ENCODE measurements at places on chromosomes 11 and 22. TPM values are rescaled to one million over a fixed set of nuclear protein-coding genes. Genes with fewer than 3 reads are reported as not detected.

Gene DSCAML1
- total RNA-seq: 0.31 TPM

Gene AIFM3
- total RNA-seq: 0.21 TPM

Gene OR51B6
- not detected for total RNA-seq

Gene NXPE4
- total RNA-seq: not detected

Gene FXYD2
- 3.6 TPM for total RNA-seq

Gene CLDN5
- 147 TPM for total RNA-seq

Gene TIMP3
- 171 TPM for total RNA-seq

Gene OR52N4
- total RNA-seq: not detected

Gene RTN4R
- 7.1 TPM for total RNA-seq

Gene MEI1
- not detected for total RNA-seq

Gene UCP3
- total RNA-seq: 1.4 TPM

Gene MUC5AC
- total RNA-seq: not detected

Gene TRIM48
- not detected for total RNA-seq

Gene GGTLC2
- total RNA-seq: not detected

Gene SUSD2
- total RNA-seq: 0.82 TPM

Gene MRGPRE
- 0.41 TPM for total RNA-seq

Gene MS4A4E
- not detected for total RNA-seq

Gene ACRV1
- total RNA-seq: not detected

Gene OR8B12
- not detected for total RNA-seq

Gene KCNJ5
- total RNA-seq: 6.1 TPM

Gene TESMIN
- 0.10 TPM for total RNA-seq

Gene CDON
- 35.2 TPM for total RNA-seq

Gene MRGPRX4
- total RNA-seq: not detected

Gene TSPAN32
- total RNA-seq: 2.1 TPM

Gene ROM1
- total RNA-seq: 0.72 TPM

Gene PRODH
- total RNA-seq: 7.6 TPM

Gene ANKK1
- 0.21 TPM for total RNA-seq

Gene TRPM5
- 0.41 TPM for total RNA-seq

Gene CDC42BPG
- 5.7 TPM for total RNA-seq

Gene OR10G7
- total RNA-seq: not detected

Gene SCARF2
- 20.4 TPM for total RNA-seq

Gene OR52H1
- not detected for total RNA-seq

Gene TCN2
- total RNA-seq: 6.7 TPM

Gene SYCE3
- not detected for total RNA-seq

Gene TRIM49
- not detected for total RNA-seq

Gene CCDC89
- 3.7 TPM for total RNA-seq

Gene ASPHD2
- 0.41 TPM for total RNA-seq

Gene NXPE1
- not detected for total RNA-seq

Gene C22orf31
- 0.62 TPM for total RNA-seq

Gene ARHGAP32
- total RNA-seq: 29.1 TPM

Gene MPPED2
- total RNA-seq: 7.8 TPM

Gene NCAM1
- total RNA-seq: 160 TPM

Gene OR10G8
- total RNA-seq: not detected

Gene MYBPC3
- not detected for total RNA-seq

Gene TEX54
- total RNA-seq: not detected

Gene MS4A12
- total RNA-seq: not detected

Gene BRD1
- total RNA-seq: 42.8 TPM

Gene CYTH4
- total RNA-seq: 20.5 TPM

Data from tongue (tissue), 3 donors.